Stimulated activated CD8-positive, alpha-beta memory T cell treated with anti-CD3 and anti-CD28 coated beads, Interleukin-2, amount 100 ng/mL, for 1 hour (primary cell): ENCODE measurements at places on chromosomes 7 and 10.

GRCh38 chr10:72133517-72133916, 45.2 kb upstream of the SPOCK2 start:
- no peak for DNase-seq

- no peak for DNase-seq
These were observed 195.3 kb downstream of the FZD1 start for GRCh38 chr7:91459539-91459938.

- no peak for DNase-seq
These were observed 148.5 kb upstream of the PITRM1 start for GRCh38 chr10:3321123-3321522.

GRCh38 chr10:20767028-20767427, 130.1 kb downstream of the NEBL start:
- no peak for DNase-seq

DNA sequence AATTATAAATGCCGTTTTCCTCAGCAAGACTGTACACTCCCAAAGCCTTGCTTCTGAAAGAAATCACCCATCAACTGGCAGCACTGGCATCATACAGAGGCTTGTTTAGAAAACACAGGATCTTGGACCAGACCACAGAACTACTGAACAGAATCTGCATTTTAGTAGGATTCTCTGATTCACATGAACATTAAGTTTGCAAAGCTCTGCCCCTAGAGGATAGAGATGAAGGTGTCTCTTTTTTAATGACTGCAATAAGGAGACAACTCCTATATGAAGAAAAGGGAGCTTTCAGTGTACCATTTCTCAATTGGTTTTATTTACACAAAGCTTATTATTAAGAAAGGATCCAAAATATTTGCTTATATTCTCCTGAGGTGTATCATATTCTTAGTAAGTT, 172.7 kb downstream of the AGMO start:
- no peak for DNase-seq

GRCh38 chr7:148884049-148884298, at the start of gene EZH2:
TSS of gene EZH2 (minus strand) at chr7:148884291. CDS start at chr7:148847298, 36,993 bp downstream.
- no peak for DNase-seq

DNA sequence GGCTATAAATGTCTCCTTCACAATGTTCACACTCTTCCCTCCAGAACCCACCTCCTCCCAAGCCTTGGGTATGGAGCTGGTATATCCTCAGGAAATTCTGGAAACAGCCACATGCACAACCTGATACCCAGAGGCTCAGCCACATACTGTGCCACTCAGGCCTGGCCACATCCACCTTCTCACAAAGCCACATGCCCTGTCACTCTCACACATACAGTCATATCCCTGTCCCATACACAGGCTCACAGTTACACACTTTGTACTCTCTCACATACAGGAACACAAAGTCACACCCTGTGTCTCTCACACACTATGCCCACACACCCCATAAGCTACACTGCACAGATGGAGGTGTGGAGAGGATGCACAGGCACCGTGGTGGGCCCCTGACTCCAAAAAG, 10.1 kb downstream of the KCNIP2 start:
- no peak for DNase-seq

GRCh38 chr10:37703114-37703513, 154.3 kb downstream of the ZNF248 start:
- DNase-seq = no peak
